Stimulated activated CD8-positive, alpha-beta memory T cell treated with anti-CD3 and anti-CD28 coated beads, Interleukin-15, amount 100 ng/mL, for 48 hours (primary cell): ENCODE measurements at places on chromosomes 6 and 20.

- DNase-seq, result no peak
Observed at GRCh38 chr6:127341471-127342202, 1.8 kb downstream of the ECHDC1 start.

GRCh38 chr20:17759449-17759848, 59.7 kb downstream of the BANF2 start:
- no peak for DNase-seq

- DNase-seq, result no peak
Observed at GRCh38 chr6:67880939-67881705, 754.0 kb upstream of the ADGRB3 start.

GRCh38 chr20:21705575-21706260, at the start of gene PAX1:
TSS of gene PAX1 (plus strand) at chr20:21705664. CDS start at chr20:21705713, 49 bp downstream.
- no peak for DNase-seq

- no peak for DNase-seq
Observed at GRCh38 chr20:36856691-36857635, 19.0 kb upstream of the TLDC2 start.
